ENCODE measurements at places on chromosomes 6 and 20.

DNA sequence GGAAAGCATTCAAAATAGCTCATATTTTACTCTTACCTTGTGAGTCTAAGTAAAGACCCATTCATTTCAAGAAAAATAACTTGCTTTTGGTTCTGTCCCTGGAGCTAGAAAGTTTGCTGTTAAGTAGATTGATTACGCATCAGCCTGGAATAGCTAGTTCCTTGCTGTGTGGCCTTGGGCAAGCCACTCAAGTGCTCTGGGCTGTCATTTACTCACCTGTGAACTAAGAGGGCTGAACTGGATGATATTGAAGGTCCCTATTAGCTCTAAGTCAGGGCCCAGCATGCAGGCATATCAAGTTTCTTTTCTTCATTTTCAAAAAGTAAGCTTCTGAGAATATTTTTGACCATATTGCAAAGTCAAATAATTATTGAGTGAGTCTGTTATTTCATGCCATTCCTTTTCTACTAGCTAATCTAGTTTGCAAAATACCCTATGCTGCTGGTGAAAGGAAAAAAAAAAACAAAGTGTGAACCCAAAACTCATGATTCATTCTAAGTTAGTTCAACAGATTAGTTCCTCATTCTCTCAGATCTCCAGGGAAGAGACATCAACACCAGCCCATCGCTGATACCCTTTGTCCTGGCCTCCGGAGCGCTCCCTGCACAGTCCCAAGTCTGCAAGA is 106.5 kb upstream of the GMDS start:
- no peak for DNase-seq

DNA sequence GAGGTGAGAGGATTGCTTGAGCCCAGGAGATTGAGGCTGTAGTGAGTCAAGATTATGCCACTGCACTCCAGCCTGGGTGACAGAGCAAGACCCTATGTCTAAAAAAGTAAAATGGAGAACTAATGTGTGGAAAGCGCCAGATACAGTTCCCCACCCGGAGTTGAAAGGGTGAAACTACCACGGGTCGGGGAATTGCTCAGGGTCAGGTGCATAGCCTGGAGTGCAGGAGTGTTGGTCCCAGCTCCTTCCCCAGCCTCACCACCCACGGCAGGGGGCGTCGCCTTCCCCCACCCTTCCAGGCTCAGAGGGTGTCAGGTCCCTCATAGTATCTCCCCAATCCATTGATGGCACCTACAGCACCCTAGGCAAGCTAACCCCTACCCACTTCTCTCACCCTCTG is 26.1 kb downstream of the C20orf203 start:
- no peak for DNase-seq

DNA sequence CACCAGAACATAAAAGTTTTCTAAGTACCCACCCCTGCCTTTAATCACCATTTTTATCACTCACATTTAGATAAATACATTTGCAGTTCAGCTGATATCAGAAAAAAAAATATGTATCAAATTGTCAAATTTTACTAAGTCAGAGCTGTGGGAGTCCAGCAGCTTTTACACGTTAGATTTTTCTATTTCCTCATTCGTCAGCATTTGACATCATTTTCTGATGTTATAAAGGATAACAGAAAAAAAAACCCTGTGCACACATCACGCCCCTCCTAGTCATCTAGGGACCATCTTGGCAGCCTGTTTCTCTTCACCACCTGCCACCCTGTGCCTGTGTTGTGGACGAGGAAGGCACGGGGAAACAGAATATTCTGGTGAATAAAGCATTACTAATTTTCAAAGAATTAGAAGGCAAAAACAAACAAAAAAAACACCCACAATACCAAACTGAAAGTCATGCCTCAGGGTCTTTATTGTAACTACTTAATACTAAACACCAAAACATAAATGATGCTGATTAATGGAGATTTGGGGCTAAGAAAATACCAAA is 12.4 kb downstream of the B4GALT5 start:
- DNase-seq: peak; percentile 15

DNA sequence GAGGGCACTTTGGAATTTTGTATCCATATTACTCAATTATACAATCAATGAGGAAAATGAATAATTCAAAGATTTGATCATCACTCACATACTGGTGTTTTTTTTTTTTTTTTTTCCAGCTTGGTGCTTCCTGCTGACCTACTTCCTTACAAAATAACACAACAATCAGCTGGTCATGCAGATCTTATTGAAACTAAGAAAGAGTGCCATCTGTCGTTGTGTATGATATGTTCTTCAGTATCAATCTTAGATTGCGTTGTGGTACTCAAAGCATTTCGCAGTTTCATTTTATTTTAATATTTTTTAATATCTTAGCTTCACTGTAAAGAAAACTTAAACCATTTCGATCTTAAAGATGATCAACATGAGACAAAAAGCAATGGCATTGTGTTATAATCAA is 155.6 kb downstream of the OGFRL1 start:
- no peak for DNase-seq

- no peak for DNase-seq
These were observed 986.9 kb upstream of the MANEA start for GRCh38 chr6:94590416-94590815.

GRCh38 chr6:95364016-95364604 is 213.2 kb upstream of the MANEA start:
- peak; percentile 36 for DNase-seq
